Cerebellar nuclear complex (tissue), 1 donor: ENCODE measurements at places on chromosomes 12 and 14.

DNA sequence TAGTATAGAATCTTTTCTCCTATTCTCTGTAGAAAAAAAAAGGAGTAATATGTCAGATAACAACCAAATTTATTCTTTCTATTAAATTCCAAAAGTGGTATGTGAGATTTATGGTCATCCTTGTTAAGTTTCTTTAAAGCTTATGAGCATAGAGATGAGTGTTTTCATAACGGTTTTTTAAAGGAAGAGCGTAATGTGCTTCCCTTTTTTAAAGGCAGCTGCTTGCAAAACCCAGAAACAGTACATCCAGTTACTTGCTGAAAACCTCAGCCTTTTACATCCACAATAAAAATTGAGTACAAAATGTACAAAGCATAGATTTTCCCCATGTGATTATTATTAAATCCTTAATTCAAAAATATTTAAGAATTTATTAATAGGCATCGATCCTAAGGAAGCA, 53.6 kb upstream of the CD163 start:
- DNase-seq: no peak

GRCh38 chr12:108570743-108571608, 8.6 kb downstream of the ISCU start:
- DNase-seq: no peak

DNA sequence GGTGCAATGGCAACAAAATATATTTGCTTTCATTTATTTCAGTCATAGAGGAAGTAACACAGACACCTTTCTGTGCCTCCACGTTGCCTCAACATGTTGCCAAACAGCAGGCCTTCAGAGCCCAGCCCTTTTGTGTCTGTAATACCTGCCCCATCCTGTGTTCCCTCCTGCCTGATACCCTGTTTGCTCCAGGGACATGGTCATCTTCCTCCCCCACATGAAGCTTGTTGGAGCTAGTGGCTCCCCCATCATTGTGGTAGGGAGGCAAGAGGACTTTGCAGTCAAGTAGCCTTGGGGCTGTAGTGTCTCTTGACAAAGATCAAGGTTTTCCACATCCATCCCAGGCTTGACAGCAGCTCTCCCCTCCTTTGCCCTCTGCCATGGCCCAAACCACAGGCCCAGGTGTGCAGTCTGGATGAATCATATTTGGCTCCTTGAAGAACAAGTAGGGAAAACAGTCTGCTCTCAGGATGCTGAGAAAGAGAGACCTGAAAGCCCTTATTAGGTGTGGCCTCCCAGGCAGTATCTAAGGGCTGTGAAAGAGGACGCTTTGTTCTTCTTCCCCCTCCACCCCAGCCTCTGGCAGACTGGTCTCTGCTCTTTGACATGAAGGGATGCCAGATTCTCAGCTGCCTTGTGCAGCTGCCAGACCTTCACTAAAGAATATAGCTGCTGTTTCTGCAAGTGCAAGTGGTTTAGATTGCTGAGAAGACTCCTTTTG, 329.0 kb downstream of the C12orf75 start:
- DNase-seq: no peak

DNA sequence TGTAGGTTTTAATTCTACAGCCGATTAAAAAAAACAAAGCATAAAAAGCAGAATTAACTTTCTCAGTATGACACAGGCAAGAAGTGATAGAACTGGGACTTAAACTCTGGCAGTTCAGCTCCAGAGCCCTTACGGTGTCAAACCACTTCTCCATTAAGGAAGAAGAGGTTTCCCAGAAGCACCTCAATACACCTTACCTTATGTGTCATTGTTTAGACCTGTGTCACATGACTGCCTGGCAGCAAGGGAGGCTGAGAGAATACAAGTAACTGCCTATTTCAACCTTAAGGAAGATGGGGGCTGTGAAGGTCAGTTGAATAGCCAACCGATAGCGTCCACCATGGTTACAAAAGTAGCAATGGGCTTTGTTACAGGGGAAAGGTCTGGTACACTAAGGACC, 54.6 kb upstream of the ARHGAP5 start:
- DNase-seq: no peak

- DNase-seq: no peak
These were observed 135.7 kb downstream of the DICER1 start for GRCh38 chr14:95021588-95021987.

- no peak for DNase-seq
These were observed 13.4 kb downstream of the ZFHX2 start for GRCh38 chr14:23538050-23538718.

GRCh38 chr14:42428996-42429395, 822.3 kb downstream of the LRFN5 start:
- no peak for DNase-seq

DNA sequence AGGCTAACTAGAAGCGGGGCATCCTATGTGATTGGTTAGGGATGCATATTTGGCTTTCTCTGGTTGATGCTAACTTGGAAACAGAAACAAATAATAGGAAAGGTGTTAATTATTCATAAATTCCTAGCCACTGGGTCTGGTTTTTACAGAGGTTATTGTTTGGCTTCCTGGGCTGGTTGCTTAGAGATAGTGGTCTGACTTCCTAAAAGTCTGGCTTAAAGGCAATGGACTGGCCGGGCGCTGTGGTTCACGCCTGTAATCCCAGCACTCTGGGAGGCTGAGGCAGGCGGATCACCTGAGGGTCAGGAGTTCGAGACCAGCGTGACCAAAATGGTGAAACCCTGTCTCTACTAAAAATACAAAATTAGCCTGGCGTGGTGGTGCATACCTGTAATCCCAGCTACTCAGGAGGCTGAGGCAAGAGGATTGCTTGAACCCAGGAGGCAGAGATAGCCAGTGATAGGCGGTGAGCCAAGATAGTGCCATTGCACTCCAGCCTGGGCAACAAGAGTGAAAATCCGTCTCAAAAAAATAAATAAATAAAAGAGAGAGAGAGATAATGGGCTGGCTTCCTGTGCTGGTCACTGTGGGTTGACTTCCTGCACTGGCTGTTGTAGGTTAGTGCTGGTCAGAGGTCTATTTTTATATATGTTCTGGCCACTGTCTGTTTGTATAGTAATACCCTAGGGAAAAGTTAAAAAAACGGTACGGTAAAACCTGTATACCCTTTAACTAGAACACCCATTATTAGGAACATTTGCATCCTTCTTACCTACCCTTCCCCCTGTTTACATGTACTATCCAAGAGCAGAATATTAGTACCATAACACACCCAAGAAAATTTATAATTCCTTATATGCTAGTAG, 24.1 kb downstream of the OR6S1 start:
- DNase-seq: no peak

DNA sequence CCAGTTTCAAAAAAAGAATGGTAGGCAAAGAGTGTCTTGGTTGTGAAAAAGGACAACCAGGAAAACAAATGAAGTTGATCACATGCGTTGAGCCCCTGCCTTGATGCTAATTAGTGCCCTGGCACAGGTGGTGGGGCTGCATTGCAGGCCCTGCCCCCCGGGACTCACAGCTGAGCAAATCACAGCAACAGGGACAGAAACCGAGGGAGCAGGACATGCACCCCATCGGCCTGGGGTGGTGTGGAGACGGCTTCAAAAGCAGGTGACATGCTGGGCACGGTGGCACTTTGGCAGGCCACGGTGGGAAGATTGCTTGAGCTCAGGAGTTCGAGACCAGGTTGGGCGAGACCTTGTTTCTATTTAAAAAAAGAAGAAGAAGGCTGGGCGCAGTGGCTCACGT, 1.1 kb upstream of the PAPLN start:
- no peak for DNase-seq

DNA sequence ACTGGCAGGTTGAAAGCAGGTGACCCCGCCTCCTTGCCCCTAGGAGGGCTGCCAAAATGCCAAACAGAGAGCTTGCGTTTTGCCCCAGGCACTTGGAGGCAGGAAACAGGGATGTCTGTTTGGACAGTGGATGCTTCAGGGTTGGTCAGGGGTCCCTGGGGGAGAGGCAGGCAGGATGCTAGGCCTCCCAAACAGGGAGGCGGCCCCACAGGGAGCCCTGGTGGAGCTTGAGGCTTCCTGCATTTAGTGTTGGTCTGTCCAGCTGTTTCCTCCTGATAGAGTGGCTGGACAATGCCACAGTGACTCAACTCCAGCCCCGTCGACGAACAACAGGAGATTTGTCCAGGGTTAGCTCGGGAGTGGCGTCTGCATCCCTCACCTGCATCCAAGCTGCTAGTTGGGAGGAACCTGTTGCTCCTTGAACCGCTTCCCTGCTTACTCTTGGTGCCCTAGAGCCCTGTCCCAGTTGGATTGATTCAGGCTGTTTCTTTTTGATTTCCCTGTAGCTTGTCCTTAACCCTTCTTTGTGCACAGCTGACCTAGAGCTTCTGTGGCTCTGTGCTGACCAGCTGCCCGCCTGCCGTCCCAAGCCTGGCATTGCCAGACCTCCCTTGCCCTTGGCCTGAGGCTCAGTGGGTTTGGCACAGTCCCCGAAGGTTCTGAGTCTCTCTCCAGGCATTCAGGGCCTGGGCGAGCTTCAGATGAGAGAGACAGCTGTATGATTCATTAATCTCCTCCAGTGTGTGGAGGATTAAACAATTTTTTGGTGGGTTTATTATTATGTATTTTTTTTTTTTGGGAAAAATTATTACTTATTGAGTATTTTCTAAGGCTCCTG, 45.9 kb downstream of the TSPAN9 start:
- no peak for DNase-seq

DNA sequence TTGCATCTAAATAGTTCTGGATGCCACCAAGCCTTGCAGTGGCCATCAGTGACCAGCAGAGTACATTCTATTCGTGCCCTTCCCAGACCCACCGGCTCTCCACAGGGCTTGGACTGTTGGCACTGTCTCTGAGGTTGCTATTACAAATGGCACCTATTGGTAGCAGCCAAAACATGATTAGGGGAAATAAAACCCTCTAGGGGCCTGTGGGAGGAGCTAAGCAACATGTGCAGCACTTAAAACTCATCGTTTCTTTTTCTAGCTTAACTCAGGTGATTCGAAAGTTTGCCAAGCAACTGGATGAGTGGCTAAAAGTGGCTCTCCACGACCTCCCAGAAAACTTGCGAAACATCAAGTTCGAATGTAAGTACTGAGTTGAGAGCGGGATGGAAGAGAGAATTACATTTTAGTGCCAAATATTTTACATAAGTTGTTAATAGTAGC, 65.4 kb upstream of the RIC8B start:
- no peak for DNase-seq

DNA sequence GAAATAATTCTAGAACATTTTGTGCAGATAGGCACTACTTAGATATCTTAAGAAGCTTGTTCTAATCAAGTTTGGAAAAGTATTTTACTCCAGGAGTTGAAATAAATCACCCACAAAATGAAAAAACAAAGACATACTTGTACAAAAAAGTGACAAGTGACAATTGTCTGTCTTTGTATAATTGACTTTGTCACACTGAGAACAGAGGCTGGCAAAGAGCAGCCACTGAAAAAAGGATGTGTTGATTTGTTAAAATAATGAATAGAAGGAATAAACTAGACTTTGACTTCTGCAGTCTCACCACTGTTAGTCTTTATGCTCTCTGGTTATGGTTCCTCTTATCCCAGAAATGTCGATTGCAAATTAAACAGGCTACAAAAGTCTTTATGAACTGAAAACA, 77.6 kb downstream of the PTPRR start:
- no peak for DNase-seq

DNA sequence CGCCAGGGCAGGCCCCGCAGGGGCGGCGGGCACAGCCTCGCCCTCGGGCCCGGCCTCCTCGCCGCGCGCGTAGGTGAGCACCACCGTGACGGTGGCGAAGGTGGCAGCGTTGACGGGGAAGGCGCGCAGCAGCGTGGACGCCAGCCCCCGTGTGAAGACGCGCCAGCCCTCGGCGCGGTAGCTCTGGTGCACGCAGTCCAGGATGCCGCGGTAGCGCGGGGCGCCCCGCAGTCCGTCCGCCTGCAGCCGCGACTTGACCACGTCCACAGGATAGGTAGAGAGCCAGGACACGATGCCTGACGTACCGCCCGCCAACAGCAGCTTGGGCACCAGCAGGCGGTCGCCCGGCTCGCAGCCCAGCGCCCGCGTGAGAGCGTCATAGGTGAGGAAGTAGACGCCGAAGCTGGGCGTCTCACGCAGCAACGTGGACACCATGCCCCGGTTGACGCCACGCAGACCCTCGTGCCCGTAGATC, 13.9 kb downstream of the SLC25A29 start:
- DNase-seq: no peak

- DNase-seq: no peak
These were observed 119.0 kb upstream of the ATP2B1 start for GRCh38 chr12:89827592-89827991.

DNA sequence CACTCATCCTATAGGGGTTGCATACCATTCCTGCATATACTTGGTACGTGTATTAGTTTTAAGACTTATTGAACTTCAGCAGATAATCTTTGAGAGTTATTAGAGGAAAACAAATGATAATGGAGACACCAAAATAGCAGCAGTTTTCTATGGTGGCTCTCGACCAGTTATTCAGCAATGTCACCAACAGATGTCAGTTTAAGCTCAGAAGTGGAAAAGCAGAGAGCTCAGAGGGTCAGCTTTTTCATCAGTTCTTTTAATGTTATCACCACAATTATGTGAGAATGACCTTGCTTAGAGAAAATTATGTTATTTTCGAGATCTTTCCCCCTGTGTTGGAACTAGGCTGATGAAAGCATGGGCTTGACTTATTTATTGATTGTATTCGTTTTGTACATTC, 32.0 kb downstream of the PTPN11 start:
- DNase-seq: no peak

- DNase-seq: no peak
These were observed 3.8 kb downstream of the ENDOU start for GRCh38 chr12:47721431-47721973.

DNA sequence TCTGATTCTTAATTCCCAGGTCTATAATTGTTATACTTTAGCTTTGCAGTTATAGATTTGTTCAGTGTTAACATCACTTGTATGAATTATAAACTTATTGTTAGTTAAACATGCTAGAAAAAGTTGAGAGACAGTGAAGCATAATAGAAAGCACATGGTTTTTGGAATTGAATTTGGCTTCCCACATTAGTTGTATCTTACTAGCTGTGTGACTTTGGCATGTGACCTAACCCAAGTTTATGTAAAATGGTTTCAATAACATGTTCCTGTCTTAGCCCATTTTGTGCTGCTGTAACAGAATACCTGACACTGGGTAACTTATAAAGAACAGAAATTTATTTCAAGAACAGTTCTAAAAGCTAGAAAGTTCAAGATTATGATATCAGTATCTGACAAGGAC, 146.3 kb downstream of the PDE3A start:
- no peak for DNase-seq

- no peak for DNase-seq
These were observed 232.6 kb downstream of the FLRT2 start for GRCh38 chr14:85762526-85762925.

- DNase-seq: no peak
These were observed 154.0 kb downstream of the KCNA5 start for GRCh38 chr12:5197656-5198055.

DNA sequence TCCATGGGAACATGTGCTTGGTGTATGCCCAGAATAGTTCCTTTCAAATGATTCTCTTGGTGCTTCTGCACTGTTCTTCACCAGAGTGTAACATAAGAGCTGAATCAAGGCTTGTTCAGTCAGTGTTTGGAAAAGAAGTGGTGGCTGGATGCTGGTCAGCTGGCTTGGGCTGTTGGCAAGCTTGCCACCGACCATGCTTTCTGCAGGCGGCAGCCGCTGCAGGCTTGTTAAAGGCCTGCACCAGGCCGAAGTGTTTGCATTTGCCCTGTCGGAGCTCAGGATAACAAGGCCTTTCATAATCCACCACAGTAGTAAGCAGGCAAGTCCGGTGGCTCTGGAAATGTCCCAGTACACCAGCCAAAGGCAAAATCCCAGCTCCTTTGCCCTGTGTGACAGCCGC, 26.9 kb downstream of the DAAM1 start:
- DNase-seq: no peak
